Colonic mucosa (tissue), 4 donors: ENCODE measurements at places on chromosomes 12 and 14. TPM values are rescaled to one million over a fixed set of nuclear protein-coding genes. Genes with fewer than 3 reads are reported as not detected.

Gene RND1
- total RNA-seq: 3.4 TPM

Gene RPAP3
- total RNA-seq: 16.7 TPM

Gene BHLHE41
- total RNA-seq: 13.3 TPM

Gene KICS2
- 5.5 TPM for total RNA-seq

Gene SAMD15
- total RNA-seq: not detected

Gene CACNA1C
- 0.84 TPM for total RNA-seq

Gene BRMS1L
- 3.4 TPM for total RNA-seq

Gene DEPDC4
- total RNA-seq: 2.9 TPM

Gene OAS1
- 98.2 TPM for total RNA-seq

Gene OVCH1
- not detected for total RNA-seq

Gene CISTR
- not detected for total RNA-seq

Gene A2ML1
- not detected for total RNA-seq

Gene SLC2A3
- total RNA-seq: 21.6 TPM

Gene SLC4A8
- 1.1 TPM for total RNA-seq

Gene TMTC1
- 6.3 TPM for total RNA-seq

Gene KLRC1
- total RNA-seq: 1.0 TPM

Gene NKX2-8
- total RNA-seq: not detected

Gene SLC25A47
- not detected for total RNA-seq

Gene IFT43
- 26.5 TPM for total RNA-seq

Gene RPL41
- 3,669 TPM for total RNA-seq

Gene KCNK10
- total RNA-seq: 2.1 TPM

Gene NAV3
- 0.72 TPM for total RNA-seq

Gene TMEM30B
- 77.1 TPM for total RNA-seq

Gene OR4E2
- total RNA-seq: not detected

Gene DPPA3
- total RNA-seq: not detected

Gene NXPH4
- 0.27 TPM for total RNA-seq

Gene FAM90A1
- 0.42 TPM for total RNA-seq

Gene AMIGO2
- total RNA-seq: 2.0 TPM

Gene GIT2
- total RNA-seq: 26.8 TPM

Gene GLT1D1
- total RNA-seq: 0.45 TPM

Gene PDZRN4
- 0.35 TPM for total RNA-seq

Gene SERPINA9
- not detected for total RNA-seq

Gene VRTN
- total RNA-seq: 0.30 TPM

Gene SETD3
- 60.0 TPM for total RNA-seq

Gene B4GALNT3
- 84.0 TPM for total RNA-seq

Gene GUCY2C
- 52.2 TPM for total RNA-seq

Gene CSRNP2
- total RNA-seq: 17.1 TPM

Gene KCNH5
- total RNA-seq: 0.11 TPM

Gene IGF1
- total RNA-seq: 1.6 TPM

Gene SPRYD4
- 4.2 TPM for total RNA-seq

Gene ASPG
- total RNA-seq: 7.5 TPM

Gene ADAM20
- 0.35 TPM for total RNA-seq

Gene C12orf42
- not detected for total RNA-seq

Gene TMPRSS12
- total RNA-seq: not detected

Gene ANO2
- total RNA-seq: 1.1 TPM

Gene WDR20
- 31.2 TPM for total RNA-seq

Gene REP15
- total RNA-seq: 58.5 TPM

Gene SPRING1
- total RNA-seq: 62.1 TPM

Gene PPFIA2
- total RNA-seq: 0.49 TPM

Gene MSI1
- total RNA-seq: 11.7 TPM

Gene TMEM52B
- not detected for total RNA-seq

Gene BDKRB2
- 23.3 TPM for total RNA-seq

Gene PSMB11
- total RNA-seq: not detected

Gene AGAP2
- total RNA-seq: 1.0 TPM

Gene CHD8
- total RNA-seq: 60.1 TPM

Gene PYGL
- total RNA-seq: 54.2 TPM
